Left cardiac atrium (tissue), 4 donors: ENCODE measurements at places on chromosomes 5 and 9. TPM values are rescaled to one million over a fixed set of nuclear protein-coding genes. Genes with fewer than 3 reads are reported as not detected.

- no peak for DNase-seq
Measured at GRCh38 chr5:59709846-59710245, 183.7 kb downstream of the PDE4D start.

- DNase-seq = no peak
Measured at GRCh38 chr5:171315386-171315891, 6.4 kb downstream of the TLX3 start.

DNA sequence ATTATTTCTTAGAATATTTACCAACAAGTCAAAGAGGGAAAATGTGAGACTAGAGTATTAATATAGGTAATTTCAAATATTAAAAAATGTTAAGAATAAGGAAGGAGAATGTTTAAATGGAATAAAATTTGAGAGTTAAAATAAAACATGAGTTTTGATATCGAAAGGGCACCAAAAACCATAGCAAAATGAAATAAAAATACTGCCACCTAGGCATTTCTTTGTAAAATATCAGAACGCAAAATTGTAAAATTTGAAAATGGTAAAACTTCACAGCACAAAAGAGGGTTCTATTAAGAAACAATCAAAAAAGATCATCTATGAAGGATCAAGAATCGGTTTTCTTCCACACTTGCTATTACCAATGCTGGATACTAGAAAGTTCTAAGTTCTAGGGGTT lies 418.3 kb downstream of the TAF11L14 start:
- no peak for DNase-seq

DNA sequence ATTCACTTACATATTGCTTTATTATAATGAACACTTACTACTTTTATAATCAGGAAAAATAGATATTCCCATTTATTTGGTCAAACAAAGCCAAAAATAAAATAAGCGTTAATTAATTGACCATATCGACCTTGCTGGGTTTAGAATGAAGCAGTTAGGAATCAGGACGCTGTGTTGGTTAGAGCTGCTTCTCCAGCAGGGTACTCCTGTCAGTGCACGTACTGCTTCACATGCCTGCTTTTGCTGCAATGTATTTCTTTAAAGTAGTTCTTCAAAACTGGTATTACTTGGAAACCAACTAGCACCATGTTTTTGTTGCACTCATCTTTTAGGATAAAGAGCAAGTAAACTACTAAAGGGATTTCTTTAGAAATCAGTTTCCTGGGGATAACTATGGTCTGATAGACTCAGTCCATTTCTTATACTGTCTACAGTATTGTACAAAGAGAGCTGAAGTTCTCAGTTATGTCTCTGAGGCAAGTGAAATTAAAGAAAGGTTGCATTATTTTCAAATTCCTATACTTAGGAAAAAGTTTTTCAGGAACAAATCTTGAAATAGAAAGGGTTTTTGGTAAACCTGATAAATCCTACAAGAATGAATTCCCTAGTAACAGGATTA lies 6.8 kb upstream of the TRMO start:
- DNase-seq = no peak

GRCh38 chr5:58156361-58156760 lies 303.5 kb downstream of the PLK2 start:
- peak; percentile 45 for DNase-seq

GRCh38 chr5:164115420-164115819 lies 610.0 kb downstream of the MAT2B start:
- no peak for DNase-seq

DNA sequence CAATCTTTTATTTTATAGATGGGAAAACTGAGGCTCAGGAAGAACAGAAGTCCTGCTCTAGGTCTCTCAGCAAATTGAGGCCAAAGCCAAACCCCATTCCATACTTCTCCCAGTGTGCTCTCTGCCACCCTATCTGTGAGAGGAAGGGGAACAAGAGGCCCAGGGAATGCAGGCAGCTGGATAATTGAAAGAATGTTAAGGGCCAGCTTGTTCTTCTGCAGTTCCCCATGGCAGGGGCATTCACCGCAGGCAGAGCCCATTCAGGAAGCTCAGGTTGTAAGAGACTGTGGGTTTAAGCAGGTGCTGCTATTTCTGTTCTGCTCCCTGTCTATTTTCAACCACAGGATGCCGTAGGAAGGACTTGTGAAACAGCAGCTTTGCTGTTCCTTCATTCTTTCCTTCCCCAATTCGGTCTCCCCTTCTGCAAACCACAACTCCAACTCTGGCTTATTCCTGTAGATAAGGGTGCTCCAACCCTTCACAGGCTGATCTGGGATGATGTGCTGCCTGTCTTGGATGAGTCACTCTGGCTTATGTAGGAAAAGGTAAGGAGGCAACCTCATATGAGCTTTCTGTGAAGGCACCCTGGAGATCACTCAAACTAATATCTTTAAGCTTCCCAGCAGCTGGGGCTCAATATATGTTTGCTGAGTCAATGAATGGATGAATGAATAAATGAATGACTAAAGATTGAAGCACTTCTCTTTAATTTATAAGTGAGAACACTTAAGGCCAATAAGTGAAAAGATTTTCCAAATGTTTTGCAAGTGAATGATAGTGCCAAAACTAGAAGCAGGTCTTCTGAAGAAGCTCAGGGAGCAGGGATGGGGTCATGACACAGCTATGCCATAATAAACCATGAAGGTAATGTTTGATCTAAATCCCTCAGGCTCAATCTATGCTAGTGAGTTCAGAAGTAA lies 377.6 kb downstream of the BRINP1 start:
- DNase-seq = no peak

DNA sequence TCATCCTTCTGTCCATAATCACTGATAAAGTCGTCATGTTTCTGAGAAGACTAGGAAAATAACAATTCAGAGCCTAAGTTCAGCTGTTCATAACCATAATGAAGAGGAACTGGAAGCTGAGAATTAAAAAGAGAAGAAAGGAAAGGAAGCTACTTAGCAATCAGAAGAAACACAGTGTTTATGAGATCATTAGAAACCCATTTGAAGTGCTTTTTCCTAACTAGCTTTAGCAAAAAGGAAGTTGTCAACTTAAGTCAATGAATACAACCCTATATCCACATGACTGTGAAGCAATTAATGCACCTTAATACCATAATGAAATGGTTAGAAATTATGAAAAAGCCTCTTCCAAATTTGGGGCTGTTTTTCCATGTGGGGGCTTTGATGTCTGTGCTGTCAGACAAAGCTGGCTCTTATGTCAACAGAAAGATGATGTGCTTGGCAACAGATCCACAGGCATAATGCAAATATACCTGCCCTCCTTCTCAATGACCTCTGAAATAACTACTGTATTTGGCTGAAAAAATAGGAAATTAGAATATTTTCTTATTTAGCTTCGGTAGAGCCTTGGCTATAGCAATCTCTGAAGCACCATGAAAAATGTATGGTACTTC lies 463.5 kb downstream of the RASEF start:
- no peak for DNase-seq

GRCh38 chr5:159341906-159342310 lies 11.6 kb upstream of the IL12B start:
- DNase-seq = peak; percentile 47

- DNase-seq = no peak
Measured at GRCh38 chr9:99873943-99874584, 32.4 kb upstream of the STX17 start.

DNA sequence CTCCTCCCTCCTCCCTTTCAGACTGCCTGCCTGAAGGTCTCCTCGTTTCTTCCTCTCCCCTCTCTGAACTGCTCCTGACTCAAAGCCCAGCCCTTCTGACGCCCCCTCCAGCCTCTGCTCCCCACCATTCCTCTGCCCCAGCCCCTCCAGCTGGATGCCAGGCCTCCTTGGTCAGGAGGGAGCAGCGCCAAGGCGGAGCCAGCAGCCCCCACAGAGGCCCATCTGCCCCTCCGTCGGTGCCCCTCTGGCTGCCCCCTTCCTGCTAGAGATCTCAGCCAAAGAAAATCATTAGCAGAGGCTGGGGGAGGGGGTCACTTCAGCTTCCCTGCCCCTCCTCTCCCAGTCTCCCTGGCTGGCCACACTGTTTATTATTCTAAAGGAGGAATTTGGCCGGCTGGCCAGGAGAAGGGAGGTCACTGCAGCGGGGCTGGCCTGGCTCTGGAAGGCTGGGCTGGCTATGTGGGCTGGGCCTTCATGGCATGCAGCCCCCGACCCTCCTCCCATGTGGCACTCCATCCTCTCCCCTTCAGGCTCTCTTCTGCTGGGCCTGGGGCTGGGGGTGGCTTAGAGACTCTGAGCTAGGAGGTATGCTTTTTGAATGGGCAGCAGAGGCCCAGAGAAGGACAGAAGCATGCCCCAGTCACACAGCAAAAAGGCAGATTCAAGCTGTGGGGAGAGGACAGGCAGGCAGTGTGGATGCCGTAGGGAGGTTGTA lies 16.9 kb downstream of the PDGFRB start:
- peak; percentile 74 for DNase-seq

GRCh38 chr9:69743930-69744329 lies 15.9 kb downstream of the PTAR1 start:
- no peak for DNase-seq

DNA sequence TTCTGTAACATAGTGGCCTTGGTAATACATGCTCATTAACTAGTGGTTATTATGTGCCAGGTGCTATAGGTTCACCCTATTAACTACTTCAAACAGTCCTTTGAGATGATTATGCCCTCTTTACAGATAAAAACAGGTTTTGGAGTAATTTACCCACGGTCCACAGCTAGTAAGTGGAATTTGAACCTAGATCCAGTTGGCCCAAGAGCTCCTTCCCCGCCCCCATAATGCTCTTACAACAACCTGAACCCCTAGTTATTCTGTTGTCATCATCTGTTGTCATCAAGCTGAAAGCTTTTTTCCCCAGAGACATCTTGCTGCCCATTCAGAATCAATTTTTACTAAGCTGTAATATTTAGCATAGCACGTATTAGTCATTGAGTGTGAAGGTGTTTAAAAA lies 23.2 kb downstream of the XPA start:
- no peak for DNase-seq

GPR21 gene
- total RNA-seq = 0.21 TPM

KCNV2 gene
- not detected for total RNA-seq

OR13C3 gene
- total RNA-seq = not detected

CCL27 gene
- not detected for total RNA-seq
